NCI-H774 (cell line): ENCODE measurements at places on chromosomes 2 and 18.

- DNase-seq = no peak
Measured at GRCh38 chr2:96962567-96963203, 23.7 kb downstream of the FAM178B start.

DNA sequence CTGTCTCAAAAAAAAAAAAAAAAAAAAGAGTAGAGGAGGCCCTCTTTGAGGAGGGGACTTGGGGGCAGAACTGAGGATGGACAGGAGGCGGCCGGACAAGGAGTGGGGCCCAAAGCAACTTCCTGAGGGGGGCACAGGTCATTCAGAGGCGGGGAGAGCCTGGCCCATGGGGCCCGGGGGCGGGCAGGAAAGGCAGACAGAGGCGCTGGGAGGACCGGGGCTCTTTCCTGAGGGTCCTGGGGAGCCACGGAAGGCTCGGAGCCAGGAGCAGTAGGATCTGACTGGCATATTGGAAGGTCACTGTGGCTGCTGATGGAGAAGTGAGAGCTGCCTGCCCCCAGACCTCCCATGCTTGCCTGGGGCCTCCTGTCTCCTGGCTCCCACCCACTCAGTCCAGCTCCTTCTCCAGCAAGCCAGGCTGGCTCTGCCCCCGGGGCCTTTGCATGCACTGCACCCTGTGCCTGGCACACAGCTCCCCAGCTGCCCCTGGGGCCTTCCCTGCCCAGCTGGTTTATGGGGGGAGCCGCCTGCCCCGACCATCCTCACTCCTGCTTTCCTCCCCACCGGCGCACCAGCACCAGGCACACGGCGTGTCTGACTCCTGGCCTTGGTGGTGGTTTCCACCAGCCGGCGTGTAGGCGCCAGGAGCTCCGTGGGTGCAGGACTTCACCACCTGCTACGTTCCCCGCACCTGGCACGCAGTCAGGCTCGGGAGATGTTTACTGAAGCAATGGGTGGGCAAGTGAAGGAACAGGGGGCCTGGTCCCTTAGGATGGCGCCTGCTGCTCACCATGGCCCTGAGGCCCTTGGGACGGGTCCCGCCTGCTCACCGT is 5.6 kb downstream of the ESPNL start:
- no peak for DNase-seq

GRCh38 chr18:73270920-73271634 is 403.3 kb upstream of the NETO1 start:
- DNase-seq = no peak

- peak; percentile 63 for DNase-seq
Measured at GRCh38 chr2:231138699-231139098, 13.9 kb upstream of the HTR2B start.

DNA sequence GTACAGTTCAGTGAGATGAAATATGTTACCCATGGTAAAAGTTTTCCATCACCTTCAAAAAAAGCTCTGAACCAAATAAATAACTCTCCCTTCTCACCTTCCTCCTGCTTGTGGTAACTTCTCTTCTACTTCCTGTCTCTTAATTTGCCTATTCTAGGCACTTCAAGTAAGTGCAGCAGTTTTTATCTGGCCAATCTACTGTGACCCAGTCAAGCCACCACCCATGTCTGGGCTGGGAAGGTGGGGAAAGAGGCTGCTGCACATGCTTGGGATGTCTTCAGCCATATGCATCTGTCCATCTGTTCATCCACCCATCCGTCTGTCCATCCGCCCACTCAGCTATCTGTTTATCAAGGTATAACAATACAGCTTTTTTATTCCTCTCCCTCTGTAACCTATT is 31.6 kb downstream of the ZNF532 start:
- no peak for DNase-seq

DNA sequence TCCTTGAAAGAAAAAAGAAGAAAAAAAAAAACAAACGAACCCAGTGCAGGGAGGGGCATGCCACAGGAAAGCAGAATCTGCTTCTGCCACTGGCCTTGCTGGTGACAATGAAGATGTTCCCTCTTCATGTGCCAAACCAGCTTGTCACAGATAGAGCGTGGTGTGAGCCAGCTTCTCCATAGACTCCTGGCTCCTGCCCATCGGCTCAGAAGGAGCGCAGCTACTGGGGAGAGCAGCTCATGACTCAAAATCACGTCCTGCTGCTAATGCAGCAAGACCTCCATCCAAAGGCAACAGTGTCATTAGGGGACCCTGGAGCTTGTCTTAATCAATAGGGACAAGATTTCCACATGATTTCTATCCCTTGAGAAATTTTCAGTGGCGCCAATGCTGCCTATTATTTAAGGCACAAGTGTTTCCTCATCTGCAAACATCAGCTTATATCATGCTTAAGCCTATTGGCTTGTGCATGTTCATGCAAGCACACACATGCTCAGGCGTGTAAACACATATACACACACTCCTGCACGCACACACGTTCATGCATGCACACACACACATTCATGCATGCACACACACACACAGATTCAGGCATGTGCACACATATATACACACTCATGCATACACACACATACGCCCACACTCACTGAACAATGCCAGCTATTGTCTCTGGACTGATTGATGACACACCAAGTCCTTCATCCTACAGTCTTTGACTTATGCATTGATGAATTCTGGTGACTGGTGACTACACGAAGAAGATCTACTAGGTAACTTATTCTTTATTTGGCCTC is 682.0 kb upstream of the ID2 start:
- no peak for DNase-seq

- DNase-seq = no peak
Measured at GRCh38 chr18:63444580-63444979, 22.3 kb upstream of the VPS4B start.

- DNase-seq = no peak
Measured at GRCh38 chr18:32114293-32114942, 22.7 kb downstream of the RNF138 start.

- DNase-seq = no peak
Measured at GRCh38 chr2:33494155-33494779, 17.8 kb downstream of the RASGRP3 start.

DNA sequence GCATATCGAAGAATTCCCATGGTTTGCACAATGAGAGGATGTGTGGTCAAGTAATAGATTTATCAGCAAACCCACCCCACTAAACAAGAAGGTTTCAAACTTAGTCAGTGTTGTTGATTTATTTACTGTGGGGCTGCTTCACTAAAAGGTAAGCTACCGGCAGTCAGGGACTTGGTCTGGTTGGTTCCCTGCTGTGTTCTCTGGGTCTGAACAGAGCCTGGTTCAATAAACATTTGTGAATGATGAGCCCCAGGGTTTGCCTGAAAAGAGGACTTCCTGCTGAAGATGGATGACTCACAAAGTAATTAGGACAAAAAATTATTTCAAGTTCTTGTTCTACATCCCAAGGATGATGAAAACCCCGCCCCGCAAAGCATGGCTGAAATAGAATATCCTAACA is 108.3 kb downstream of the SPP2 start:
- DNase-seq = no peak

GRCh38 chr2:198137733-198138132 is 333.3 kb downstream of the PLCL1 start:
- DNase-seq = no peak

GRCh38 chr2:141805302-141805701 is 325.5 kb downstream of the LRP1B start:
- no peak for DNase-seq

GRCh38 chr2:150495993-150496627 is 8.6 kb upstream of the RND3 start:
- no peak for DNase-seq

GRCh38 chr2:138712212-138712979 is 67.8 kb downstream of the NXPH2 start:
- DNase-seq = no peak

DNA sequence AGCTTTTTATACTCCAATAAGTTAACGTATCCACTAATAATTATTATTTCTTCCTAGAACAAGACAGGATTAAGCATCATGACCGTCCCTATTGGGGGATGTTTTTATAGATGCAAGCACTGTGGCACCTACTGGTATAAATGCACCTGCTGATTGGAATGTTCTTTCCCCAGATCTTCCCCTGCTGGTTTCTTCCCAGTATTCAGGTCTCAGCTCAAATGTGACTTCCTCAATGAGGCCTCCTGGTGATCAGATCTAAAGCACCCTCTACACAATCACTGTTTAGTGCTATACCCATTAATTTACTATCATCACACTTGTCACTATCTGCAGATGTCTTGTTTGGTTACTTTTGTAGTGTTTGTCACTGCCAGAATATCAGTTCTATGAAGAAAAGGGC is 3.9 kb upstream of the TYMS start:
- no peak for DNase-seq

DNA sequence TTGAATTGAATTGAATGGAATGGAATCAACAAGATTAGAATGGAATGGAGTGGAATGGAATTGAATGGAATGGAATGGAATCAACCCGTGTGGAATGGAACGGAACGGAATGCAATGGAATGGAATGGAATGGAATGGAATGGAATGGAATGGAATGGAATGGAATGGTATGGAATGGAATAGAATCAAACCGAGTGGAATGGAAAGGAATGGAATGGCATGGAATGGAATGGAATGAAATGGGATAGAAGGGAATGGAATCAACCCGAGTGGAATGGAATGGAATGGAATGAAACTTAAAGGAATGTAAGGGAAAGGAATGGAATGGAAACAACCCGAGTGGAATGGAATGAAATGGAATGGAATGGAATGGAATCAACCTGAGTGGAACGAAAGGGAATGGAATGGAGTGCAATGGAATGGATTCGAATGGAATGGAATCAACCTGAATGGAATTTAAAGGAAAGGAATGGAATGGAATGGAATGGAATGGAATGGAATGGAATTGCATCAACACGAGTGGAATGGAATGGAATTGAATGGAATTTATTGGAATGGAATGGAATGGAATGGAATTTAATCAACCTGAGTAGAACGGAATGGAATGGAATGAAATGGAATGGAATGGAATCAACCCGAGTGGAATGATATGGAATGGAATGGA is 1146.6 kb downstream of the RPIA start:
- no peak for DNase-seq

GRCh38 chr2:10256031-10256514 is 46.6 kb upstream of the HPCAL1 start:
- DNase-seq = no peak

- DNase-seq = no peak
Measured at GRCh38 chr18:44793194-44793593, 112.5 kb downstream of the SETBP1 start.

GRCh38 chr18:6406075-6406909 is 8.4 kb downstream of the L3MBTL4 start:
- DNase-seq = no peak

DNA sequence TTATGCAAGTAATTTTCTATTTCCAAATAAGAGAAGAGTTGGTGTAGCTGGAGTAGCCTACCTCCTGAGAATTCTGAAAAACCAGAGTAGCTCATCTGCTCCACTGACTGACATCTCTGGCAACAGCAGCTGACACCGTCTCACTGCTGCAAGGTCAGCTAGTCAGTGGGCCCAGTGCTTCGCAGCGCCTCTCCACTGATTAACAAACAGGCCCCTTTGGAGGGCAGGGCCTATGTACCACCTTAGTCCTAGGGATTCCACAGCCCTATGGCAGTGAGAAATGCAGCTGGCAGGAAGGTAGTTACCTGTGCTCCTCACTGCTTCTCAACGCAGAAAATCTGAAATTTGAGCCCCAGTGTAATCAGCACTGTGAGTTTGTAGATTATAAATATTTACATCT is 97.5 kb downstream of the DLGAP1 start:
- DNase-seq = no peak

GRCh38 chr2:78967294-78967693 is 58.2 kb upstream of the REG3G start:
- DNase-seq = no peak

DNA sequence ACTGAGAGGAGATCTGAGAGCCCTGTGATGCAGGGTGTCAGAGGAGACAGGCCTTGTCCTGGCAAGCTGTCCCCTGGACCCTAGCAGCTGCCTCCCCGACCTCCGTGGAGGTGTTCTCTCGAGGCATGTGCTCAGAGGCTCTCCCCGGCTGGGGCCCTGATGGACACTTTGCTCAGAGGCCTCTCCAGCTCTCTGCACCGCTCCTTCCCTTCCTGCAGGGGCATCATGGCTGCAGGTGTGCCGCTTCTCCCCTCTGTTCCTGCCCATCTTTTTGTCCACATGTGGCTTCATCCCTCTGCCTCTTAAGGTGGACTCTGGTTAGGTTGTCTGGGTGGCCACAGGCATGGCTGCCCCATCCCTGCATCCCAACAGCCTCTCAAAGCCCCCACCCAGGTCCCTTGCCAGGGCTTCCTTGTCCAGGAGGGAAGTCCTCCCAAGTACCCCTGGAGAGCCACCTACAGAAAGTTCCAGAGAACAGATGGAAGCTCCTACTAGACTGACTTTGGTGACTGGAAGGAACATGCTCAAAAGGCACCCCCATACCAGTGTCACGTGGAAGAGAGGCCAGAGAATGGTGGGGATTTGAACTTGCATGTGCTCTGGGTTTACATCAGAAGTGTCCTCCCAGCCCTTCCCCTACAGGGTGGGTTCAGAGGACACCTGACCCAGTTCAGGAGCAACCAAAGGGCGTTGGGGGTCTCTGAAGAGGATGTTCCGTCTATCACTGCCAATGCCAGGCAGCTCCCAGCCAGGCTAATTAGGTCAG is 120.4 kb downstream of the KLHL29 start:
- no peak for DNase-seq

GRCh38 chr2:159188449-159188848 is 98.1 kb downstream of the WDSUB1 start:
- no peak for DNase-seq

DNA sequence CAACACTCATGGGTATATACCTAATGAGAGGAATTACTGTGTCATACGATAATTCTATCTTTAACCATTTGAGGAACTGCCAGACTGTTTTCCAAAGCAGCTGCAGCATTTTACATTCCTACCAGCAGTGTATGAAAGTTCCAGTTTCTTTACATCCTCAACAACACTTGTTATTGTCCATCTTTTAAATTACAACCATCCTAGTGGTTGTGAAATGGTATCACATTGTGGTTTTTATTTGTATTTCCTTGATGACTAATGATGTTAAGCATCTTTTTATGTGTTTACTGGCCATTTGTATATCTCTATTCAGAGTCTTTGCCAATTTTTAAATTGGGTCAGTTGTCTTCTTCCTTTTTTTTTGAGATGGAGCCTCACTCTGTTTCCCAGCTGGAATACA is 4.0 kb upstream of the CKAP2L start:
- no peak for DNase-seq

DNA sequence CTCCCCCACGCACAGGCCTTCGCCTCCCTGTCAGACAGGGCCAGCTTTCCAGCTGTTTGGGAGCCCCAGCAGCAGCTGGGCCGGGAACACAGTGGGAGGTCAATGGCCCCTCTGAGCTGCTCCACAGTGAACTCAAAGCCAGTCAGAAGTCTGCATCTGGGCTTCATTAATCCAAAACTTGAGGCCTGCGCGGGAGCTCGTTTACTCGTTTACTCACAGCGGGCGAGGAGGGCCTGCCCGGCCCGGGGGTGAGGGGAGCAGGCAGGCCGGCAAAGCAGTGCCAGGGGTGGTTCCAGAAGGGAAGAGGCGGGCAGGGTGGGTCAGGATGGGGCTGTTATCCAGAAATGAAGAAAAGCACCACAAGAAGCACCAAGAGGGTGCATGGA is 36.8 kb upstream of the SEMA4C start:
- no peak for DNase-seq

- no peak for DNase-seq
Measured at GRCh38 chr2:21916934-21917522, 793.3 kb downstream of the TDRD15 start.
